ENCODE measurements at places on chromosomes 16 and 17. TPM values are rescaled to one million over a fixed set of nuclear protein-coding genes. Genes with fewer than 3 reads are reported as not detected.

CDRT15 gene
- polyA plus RNA-seq: not detected

HASPIN gene
- 0.27 TPM for polyA plus RNA-seq

RAB40C gene
- 6.8 TPM for polyA plus RNA-seq

EEF2K gene
- polyA plus RNA-seq: 4.0 TPM

CDH5 gene
- polyA plus RNA-seq: not detected

ZFPM1 gene
- polyA plus RNA-seq: 0.09 TPM

TBC1D28 gene
- not detected for polyA plus RNA-seq

HES7 gene
- polyA plus RNA-seq: not detected

C16orf89 gene
- polyA plus RNA-seq: not detected

KRTAP4-4 gene
- not detected for polyA plus RNA-seq

DNAI2 gene
- not detected for polyA plus RNA-seq

ATAD5 gene
- polyA plus RNA-seq: 1.5 TPM

PIK3R5 gene
- 40.1 TPM for polyA plus RNA-seq

USP32 gene
- 9.2 TPM for polyA plus RNA-seq

SPIRE2 gene
- not detected for polyA plus RNA-seq

CSH2 gene
- not detected for polyA plus RNA-seq

POLR2C gene
- polyA plus RNA-seq: 43.8 TPM

RNF222 gene
- polyA plus RNA-seq: 0.19 TPM

CPHXL2 gene
- not detected for polyA plus RNA-seq

SYNGR3 gene
- polyA plus RNA-seq: 0.82 TPM

NTN1 gene
- polyA plus RNA-seq: 0.03 TPM

TP53TG3B gene
- not detected for polyA plus RNA-seq

FBXO39 gene
- polyA plus RNA-seq: 0.13 TPM

TM4SF5 gene
- not detected for polyA plus RNA-seq

TMEM238L gene
- polyA plus RNA-seq: not detected

CTRB1 gene
- polyA plus RNA-seq: not detected

RHOT1 gene
- 27.9 TPM for polyA plus RNA-seq

GABARAPL2 gene
- polyA plus RNA-seq: 354 TPM

FOXL1 gene
- not detected for polyA plus RNA-seq

C17orf78 gene
- polyA plus RNA-seq: not detected

SMTNL2 gene
- not detected for polyA plus RNA-seq

KRTAP9-8 gene
- not detected for polyA plus RNA-seq

TMEM92 gene
- not detected for polyA plus RNA-seq

TBC1D3 gene
- polyA plus RNA-seq: not detected

TBX6 gene
- polyA plus RNA-seq: not detected

STH gene
- not detected for polyA plus RNA-seq

SAP30BP gene
- 82.6 TPM for polyA plus RNA-seq

ANKFN1 gene
- not detected for polyA plus RNA-seq

LLGL2 gene
- 19.2 TPM for polyA plus RNA-seq

PRM2 gene
- polyA plus RNA-seq: not detected

RRAD gene
- not detected for polyA plus RNA-seq

RASD1 gene
- polyA plus RNA-seq: 0.12 TPM

ACTG1 gene
- polyA plus RNA-seq: 2,624 TPM

FGF11 gene
- polyA plus RNA-seq: 0.27 TPM

Measured in CD4-positive, CD25-positive, alpha-beta regulatory T cell (primary cell).